ENCODE measurements at places on chromosomes 11 and 22.

DNA sequence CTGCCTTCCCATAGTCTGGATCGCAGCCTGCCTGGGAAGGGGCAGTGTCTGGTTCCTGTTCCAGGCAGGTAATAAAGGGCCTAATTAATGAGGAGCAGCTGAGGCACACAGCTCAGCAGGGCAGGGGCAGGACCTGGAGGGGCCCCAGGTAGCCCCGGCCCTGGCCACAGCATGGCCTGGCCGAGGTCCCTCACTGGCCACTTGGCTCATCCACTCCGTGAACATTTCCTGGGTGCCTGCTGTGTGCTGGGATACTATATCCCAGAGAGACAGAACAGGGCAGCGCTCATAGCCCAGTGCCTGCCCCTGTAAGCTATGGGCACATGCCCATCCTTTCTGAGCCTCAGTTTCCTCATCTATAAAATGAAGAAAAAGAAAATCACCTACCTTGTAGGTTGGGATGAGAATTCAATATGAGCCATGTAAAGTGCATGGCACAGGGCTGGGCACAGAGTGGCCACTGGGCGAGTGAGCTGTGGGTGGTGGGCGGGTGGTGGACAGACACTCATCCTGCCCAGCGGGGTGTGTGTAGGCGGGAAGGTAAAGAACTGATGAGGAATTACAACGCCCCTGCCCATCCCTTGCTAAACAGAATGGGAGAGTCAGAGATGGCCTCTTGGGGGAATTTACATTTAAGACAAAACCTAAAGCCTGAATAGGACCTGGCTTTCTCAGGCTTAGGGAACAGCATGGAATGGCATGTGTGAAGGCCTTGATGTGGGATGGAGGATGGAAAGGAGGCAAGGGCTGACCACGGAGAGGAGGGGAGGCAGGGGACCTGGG, 9.2 kb downstream of the MYRF start:
- no peak for DNase-seq

DNA sequence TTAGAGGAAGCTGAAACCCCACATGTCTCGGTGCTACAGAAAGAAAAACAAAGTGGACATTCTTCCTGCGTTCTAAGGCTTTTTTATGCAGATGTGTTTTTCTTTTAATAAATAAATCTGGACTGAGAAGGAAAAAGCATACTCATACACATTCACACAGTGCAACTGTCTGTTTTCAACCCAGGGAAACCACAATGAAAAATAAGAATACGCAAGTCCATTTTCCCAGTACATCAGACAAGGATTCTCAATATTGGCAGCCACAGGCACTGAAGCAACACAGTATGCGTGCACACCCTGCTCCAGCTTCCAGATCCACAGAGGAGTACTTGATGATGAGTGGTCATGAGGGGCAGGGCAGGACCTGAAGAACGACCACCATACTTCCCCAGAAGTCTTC, 86.9 kb downstream of the ETS1 start:
- DNase-seq: no peak

- no peak for DNase-seq
These were observed 50.0 kb upstream of the POU2AF1 start for GRCh38 chr11:111429066-111429506.

- DNase-seq: no peak
These were observed 3.2 kb downstream of the OR51F1 start for GRCh38 chr11:4766420-4767043.

- no peak for DNase-seq
These were observed 526.3 kb upstream of the RAG2 start for GRCh38 chr11:37124384-37124783.

GRCh38 chr11:30724274-30724673, 138.1 kb upstream of the MPPED2 start:
- no peak for DNase-seq

GRCh38 chr22:43177479-43177878, 9.5 kb downstream of the TTLL12 start:
- DNase-seq: no peak

GRCh38 chr22:22661275-22661674, 16.9 kb downstream of the GGTLC2 start:
- no peak for DNase-seq

GRCh38 chr11:36313750-36314433, 17.8 kb downstream of the PRR5L start:
- no peak for DNase-seq

GRCh38 chr11:4087551-4087950, 7.0 kb upstream of the RRM1 start:
- no peak for DNase-seq

GRCh38 chr11:14345668-14346067, 13.3 kb downstream of the RRAS2 start:
- DNase-seq: no peak

DNA sequence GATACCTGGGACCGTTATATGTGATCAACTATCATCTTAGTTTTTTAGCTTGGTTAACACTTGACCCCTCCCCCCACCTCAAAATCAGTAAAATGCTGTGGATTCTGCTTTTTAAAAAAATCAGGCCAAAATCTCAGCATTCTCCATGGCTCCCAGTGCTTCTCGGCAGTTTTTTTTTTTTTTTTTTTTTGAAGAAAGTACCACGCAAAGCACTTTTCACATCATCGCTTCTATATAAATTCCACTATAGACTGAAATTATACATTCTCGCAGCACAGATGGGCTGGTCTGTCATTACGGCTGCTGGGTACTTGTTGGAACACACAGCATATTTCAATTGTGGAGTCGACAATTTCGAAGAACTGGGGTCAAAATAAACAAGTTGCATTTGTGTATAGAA, 67.7 kb upstream of the PPARA start:
- no peak for DNase-seq

DNA sequence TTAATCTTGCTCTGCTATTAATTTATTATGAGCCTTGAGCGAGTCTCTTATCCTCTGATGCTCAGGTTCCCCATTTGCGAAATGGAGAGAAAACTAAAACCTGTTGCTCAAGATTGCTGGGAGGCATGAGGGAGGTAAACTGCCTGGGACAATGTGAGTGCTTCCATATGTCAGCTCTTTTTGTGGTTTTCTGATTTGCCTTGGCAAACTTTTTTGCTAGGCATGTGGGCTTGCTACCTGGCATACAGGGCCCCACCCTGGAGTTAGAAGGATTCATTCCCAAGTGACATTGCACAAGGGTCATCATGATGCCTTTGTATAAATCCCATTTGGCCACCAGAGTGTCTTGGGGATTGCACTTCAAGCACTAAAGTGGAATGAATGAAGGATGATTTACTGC, 22.4 kb downstream of the TSPAN18 start:
- DNase-seq: no peak

GRCh38 chr11:61912530-61912898, 4.9 kb downstream of the RAB3IL1 start:
- no peak for DNase-seq

DNA sequence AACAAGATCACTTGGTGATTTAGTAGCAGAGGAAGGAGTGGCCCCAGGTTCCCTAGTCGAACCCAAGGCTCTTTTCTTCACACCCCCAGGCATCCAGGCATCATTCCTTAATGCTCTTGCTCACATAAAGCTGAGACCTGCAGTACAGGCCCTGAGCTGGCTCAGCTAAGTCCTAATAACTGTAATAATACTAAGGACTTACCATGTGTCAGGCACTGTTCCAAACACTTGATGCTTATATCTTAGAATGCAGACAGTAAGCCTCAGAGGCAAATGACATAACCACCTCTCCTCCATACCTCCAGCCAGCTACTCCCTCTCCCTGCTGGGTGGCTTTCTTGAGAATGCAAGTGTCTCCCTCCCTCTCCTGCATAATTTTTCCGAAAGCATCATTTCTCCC, 33.2 kb downstream of the ANKK1 start:
- no peak for DNase-seq

DNA sequence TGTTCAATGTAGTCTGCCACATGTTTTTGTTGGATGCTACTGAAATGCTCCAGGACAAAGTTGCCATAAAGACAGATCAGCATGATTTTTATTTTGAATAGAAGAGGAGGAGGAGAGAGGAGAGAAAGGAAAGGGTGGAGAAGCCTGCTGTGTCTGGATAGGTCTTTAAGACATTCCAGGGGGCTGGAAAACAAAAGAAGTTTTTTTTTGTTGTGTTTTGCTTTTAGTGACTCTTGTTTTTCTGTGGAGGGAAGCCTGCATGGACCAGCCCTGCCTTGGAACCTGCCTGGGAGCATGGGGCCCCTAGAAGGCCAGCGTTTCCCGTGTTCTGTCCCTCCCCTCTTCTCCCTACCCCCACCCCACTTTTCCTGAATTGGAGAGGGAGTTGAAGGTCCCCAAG, 2.3 kb downstream of the TSPAN18 start:
- DNase-seq: no peak

- DNase-seq: no peak
These were observed 3.1 kb downstream of the GAB2 start for GRCh38 chr11:78414321-78415051.

- DNase-seq: no peak
These were observed 557 bp downstream of the GTPBP1 start for GRCh38 chr22:38706101-38706900.

GRCh38 chr22:50444663-50445062, 30.2 kb downstream of the SBF1 start:
- no peak for DNase-seq

DNA sequence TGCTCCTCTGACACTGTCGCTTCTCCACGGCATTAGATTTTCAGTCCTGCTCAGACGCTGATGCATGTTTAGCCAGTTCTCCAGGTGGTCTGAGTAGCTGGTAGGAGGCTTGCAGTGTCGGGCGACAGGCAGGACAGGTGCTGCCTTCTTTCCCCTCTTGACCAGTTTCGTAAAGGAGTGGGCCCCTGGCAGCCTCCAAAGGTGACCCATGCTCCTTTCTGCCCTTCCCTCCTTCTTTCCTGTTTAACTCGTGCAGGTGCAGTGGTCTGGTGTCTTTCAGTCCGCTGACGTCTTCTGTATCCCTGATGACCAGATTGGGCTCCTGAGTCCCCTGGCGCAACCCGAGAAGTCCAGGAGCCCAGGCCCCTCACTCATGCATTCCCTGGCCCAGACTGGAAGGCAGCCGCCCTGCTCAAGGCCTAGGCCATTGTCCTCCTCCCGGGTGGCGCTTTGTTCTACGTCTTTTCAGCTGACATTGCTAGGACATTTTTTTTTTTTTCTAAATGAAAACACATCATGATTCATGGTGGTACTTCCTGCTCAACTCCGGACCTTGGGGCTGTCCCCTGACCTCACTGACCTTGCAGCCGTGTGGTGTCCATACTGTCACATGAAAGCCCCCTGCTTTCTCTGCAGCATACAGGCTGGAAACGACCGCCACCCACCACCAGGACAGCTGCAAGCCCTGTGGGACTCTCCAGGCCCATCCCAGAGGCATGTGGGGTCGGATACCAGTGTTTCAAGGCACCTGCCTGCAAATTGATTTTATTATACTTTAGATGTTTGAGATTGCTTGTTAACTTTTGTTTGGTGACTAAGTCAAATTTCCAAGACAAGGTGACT, 25.5 kb upstream of the TXNRD2 start:
- DNase-seq: no peak

- no peak for DNase-seq
These were observed 3.0 kb downstream of the SMTN start for GRCh38 chr22:31083923-31084810.

GRCh38 chr22:27214691-27215090, 557.3 kb downstream of the MIAT start:
- no peak for DNase-seq

- DNase-seq: no peak
These were observed 2.6 kb upstream of the ATP5MGL start for GRCh38 chr22:42642806-42643633.

GRCh38 chr11:126322996-126323395, 19.1 kb downstream of the DCPS start:
- DNase-seq: no peak

GRCh38 chr11:128551058-128551457, 36.3 kb downstream of the ETS1 start:
- DNase-seq: no peak

All from stimulated activated CD4-positive, alpha-beta T cell treated with anti-CD3 and anti-CD28 coated beads, Interleukin-1b, Interleukin-23, amount 100 ng/mL, for 1 hour (primary cell).